ENCODE measurements at places on chromosomes 4 and X.
A peak's percentile ranks its signal among the peaks of the same experiment; 100 is the strongest.

DNA sequence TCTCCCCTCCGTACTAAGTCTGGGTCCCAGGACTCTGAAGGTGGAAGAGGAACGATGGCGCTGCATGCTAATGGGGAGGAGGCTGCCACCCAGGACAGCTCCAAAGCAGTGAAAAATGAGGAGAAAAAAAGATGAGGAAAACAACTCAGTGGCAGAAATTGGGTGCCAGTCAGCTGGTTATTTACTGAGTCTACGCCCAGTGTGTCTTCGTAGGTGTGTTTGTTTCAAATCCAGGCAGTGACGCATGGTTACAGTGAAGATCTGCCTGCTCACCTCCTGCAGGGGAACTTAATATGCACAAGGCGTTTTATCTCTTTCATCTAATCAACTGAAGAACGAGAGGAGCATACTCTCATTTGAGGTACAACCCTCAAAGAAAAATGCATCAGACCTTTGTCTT lies 70.9 kb upstream of the FBXW7 start:
- no peak for DNase-seq

- DNase-seq, result no peak
Measured at GRCh38 chrX:150035531-150035930, 97.2 kb upstream of the EOLA2 start.

DNA sequence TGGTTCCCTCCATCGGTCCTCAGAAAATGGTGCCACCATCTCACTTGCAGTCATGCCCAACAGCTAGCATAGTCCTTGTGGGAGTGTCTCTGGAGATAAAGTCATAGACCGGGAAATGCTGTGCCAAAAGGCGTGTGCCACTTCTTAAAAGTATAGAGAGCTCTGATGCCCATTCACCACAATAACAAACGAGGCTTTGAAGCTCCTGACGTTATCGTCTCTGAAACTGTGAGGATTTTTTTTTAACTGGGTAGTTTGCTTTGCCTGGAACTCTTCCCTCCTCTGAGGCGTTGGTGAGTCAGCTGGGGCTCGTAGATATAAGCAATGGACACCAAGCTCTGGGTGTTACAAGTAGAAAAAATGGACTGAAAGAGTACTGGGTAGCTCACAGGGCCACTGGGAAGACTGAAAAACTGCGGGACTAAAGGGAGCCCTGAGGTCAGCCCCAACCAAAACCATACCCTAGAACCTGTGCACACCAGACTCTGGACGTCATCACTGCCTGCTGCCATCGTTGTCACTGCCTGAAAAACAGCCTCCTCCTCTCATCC lies 89.4 kb upstream of the TRIM2 start:
- DNase-seq, result peak; percentile 53

DNA sequence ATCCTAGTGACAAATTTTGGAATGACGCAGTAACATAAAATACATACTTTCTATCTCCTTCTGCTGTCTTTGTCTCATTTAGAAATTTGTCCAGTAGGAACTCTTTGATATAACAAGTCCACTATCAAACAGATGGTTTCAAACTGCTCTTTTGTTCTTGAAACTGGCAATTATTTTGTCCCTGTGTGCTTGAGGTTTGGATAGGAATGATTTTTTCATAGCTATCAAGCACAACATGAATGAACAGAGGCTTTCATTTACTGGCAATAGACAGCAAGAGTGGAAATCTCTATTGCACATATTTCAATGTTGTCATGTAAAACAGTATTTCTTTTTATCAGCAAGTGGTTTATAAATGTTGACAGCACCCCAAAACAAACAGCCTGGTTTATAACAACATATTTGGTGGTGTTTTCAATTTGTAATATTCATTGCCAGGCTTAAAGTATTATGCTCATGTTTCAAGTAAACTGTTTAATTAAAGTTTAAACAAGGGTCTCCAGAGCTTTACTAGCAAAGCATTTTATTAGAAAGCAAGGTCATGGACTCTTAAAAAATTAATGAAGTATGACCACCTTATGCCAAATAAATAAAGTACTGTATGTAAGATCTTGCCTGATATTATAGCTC lies 60.0 kb downstream of the TIGD2 start:
- DNase-seq, result no peak

DNA sequence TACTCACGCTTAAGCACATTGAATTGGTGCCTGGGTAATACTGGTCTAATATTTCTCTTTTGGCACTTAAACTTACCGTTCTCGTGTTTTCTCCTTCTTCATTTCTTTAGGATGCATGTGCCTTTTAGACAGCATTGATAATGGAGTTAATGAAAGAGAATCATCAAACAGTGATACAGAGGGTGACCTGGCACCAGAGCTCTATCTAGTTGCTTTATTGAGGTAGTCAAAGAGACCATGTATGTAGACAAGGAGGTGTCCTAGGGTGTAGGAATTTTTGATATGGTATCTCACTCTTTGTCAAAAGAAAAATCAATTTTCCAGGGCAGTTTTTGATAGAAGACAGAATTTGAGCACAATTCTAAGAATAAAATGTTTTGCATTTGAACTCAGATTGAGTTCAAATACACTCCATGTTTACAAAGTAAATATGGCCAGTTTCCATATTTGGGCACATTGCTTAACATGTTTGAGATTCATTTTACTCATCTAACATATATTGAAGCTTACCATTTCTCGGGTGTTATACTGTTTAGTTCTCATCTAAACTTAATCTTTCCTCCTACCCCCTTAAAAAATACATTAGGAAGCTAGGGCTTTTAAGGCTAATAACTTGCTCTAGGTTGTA lies 92.0 kb downstream of the WWC2 start:
- no peak for DNase-seq

DNA sequence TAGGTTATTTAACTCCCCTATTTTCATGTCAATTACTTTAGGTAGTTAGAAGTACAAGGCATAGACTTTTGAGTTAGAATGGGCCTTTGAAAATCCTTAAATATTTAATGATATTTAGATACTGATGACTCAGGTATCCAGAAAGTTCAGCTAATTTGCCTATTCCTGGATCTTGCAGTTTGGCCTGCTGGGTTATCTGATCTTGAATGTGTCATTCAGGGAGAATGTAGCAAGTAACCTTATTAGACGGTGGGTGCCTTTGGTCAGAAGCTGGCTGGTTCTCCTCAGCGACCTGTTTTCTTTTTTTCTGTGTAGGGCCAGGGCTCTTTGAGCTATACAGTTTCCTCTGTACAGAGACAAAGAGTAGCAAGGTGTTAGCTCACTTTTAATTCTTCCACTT lies 42.0 kb downstream of the MTM1 start:
- DNase-seq, result no peak

- no peak for DNase-seq
Measured at GRCh38 chr4:75741027-75741426, 16.6 kb downstream of the USO1 start.

- DNase-seq, result peak; percentile 23
Measured at GRCh38 chrX:63434665-63435064, 83.5 kb upstream of the SPIN4 start.

- no peak for DNase-seq
Measured at GRCh38 chr4:172778583-172778982, 390.0 kb upstream of the GALNT7 start.

GRCh38 chr4:71070015-71070414 lies 76.6 kb downstream of the DCK start:
- DNase-seq, result no peak

DNA sequence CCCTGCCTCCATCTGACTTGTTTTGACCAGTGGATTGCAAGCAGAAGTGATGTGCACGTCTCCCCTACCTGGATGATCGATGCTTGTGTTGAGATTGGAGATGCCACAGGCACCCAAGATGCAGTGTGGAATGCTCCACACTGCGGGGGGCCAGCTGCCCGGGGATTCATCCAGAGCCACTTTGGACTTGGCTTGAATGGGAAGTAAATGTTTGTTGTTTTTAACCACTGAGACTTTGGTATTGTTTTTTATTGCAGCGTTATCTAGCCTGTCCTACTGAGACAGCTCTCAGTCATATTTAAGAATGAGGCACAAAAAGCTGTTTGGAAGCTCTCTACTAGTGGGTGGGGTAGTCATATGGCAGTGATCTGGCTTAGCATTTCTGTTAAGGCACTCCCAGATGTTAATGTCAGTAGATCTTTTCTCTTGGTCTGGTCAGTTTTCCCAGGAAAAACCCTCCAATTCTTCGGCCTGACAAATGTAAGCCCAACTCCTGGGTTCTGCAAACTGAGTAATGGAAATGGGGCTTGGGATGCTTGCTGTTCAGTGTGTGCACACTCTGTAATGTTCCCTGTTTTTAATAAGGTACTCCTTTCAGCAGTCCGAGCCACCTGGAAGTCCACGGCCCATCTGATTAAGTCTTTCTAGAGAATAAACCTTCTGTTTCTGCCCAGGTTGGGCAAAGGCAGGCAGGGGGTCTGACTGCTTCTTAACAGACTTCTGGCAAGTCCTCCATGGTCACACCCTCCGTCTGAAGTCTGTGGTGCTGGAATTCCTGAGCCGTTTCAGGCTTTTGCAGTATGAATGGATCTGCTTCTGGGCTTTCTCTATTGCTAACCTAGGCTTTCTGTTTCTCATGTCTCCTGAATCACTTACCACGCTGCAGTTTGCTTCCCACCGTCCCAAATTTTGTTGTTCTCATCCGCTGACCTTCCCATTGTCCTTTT lies 74.8 kb downstream of the WWC2 start:
- DNase-seq, result peak; percentile 38

- DNase-seq, result no peak
Measured at GRCh38 chrX:80316526-80316925, 103.7 kb upstream of the TENT5D start.

GRCh38 chrX:39603230-39603629 lies 494.5 kb downstream of the BCOR start:
- DNase-seq, result no peak

- DNase-seq, result no peak
Measured at GRCh38 chr4:128725405-128726055, 84.0 kb upstream of the JADE1 start.

DNA sequence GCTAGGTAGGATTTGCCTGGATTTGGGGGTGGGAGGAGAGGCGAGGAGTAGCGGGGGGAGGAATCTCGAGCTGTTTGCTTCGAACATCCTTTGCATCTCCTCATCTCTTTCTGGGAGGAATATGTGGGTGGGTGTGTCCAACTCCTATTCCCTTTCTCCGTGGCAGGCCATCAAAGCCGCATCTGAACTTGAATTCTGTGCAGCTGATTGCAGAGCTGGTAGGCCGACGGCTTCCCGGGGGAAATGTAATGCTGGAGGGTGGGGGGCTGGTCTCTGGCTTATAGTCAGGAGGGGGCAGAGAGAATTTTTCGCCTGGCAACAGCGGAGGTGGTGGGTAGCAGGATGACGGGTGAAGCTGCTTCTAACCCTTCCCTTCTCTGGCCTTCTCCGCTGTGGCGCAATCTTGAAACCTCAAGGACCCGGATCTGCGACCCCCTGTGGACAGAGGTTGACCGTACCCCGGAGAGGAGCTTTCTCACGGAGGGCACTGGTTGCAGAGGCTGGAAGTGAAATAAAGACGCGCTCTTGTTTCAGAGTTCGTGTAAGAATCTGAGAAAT lies 628 bp downstream of the ZCCHC12 start:
- no peak for DNase-seq

- peak; percentile 59 for DNase-seq
Measured at GRCh38 chrX:2325076-2325784, 175.5 kb downstream of the DHRSX start.

- DNase-seq, result no peak
Measured at GRCh38 chr4:149841686-149842085, 26.0 kb upstream of the IQCM start.

- DNase-seq, result no peak
Measured at GRCh38 chr4:6352031-6352692, 82.5 kb downstream of the WFS1 start.

GRCh38 chr4:129230846-129231245 lies 134.9 kb downstream of the C4orf33 start:
- DNase-seq, result no peak

DNA sequence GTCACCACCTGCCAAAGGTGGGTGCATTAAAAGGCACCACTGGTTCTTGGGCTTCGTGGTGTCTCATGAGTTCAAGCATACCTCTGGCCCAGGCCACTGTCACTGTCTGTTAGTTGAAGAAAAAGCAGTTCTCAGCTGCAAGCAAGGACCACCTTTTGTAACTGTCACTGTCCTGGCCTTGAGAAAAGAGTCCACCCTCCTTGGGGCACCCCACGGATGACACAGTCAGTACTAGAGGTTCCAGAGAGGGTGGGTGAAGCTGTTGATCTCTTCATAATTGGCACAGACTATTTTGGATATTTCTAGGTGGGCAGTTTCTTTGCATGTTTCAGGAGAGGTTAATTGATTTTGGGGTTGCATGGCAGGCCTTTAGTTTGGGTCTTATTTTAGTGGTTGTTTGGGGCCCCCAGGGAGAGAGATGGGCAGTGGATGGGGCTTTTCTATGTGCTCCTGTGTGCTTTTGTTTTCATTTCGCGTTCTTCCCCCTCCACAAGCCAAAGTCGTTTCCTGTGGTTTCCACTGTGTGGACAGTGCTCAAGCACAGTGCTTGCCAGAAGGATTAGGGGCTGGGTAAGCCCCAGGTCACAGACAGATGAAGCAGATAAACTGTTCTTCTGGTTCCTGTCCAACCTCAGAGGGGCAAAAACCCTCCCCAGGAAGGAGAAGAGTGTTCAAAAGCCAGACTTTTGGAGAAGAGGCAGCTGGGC lies 156.2 kb upstream of the PPP1R2C start:
- no peak for DNase-seq

GRCh38 chrX:150094996-150095395 lies 156.7 kb upstream of the EOLA2 start:
- no peak for DNase-seq

GRCh38 chrX:39308126-39308525 lies 506.9 kb downstream of the MID1IP1 start:
- peak; percentile 20 for DNase-seq

DNA sequence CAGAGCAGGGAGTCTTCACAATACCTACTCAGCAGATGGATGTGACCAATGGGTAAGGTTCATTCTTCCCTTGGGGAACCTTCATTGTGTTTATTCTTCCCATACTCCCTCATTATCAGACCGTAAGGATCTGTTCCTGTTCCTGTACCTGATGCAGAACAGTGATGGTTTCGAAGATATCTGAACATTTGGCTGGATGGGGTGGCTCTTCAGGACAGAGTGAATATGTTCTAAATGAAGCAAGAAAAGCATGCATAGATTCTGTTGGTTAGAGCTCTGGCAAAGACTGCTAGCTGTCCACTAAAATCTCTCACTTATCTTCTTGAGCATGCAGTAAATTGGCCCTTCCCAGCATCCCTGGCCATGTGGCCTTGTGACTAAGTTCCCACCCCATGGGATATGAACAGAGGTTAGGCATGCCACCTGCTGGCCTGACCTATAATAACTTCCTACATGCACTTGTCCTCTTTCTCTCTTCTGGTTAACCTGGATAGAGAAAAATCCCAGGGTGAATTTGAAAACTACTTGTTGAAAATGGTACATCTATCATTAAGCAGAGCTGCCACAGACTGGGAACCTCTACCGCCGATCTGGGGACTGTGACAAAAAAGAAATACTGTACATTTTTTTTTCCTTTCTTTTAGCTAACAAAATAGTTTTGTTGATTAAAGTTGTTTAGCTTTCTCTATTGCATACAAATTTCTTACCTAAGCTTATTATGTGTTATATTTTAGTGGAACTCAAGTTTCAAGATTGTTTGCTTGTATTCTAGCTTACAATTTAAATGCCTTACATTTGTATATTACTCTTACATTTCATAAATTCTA lies 60.0 kb upstream of the BANK1 start:
- DNase-seq, result peak; percentile 82

Data from fibroblast of pulmonary artery (primary cell).